ENCODE measurements at places on chromosomes 3 and 15.

GRCh38 chr3:13507570-13508339, 27.6 kb downstream of the HDAC11 start:
- no peak for DNase-seq

DNA sequence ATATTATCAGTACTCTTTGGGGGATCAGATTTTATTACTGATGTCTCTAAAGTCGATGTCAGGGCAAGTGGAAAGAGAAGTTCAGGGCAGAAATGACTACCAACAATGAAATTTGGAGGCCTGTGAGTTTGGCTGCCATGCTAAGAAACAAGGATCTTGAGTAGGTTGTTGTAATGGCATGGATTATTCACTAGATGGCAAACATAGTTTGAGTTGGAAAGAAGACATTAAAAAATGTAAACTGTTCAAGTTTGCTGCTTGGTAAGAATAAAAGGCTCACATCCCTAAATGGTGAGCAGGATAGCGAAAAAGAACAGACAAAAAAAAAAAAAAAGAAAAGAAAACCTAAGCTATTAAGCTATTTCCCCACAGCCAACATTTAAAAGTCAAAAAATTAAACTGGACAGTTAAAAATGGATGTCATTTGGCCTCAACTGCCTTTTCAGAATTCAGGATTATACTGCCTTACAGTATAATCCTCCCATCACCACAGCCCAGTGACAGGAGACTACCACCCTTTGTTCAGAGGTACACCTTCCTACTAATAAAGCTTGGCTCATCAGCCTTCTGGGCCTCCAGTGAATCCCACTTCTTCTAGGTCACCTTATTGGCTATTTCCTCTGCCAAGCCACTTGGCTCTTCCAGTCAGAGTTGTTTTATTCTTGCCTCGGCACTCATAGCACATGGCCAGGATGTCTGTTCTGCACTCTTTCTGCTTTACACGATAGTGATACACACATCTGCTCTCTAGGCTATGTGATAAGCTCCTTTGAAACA, 163.7 kb downstream of the PLD1 start:
- peak; percentile 61 for DNase-seq

DNA sequence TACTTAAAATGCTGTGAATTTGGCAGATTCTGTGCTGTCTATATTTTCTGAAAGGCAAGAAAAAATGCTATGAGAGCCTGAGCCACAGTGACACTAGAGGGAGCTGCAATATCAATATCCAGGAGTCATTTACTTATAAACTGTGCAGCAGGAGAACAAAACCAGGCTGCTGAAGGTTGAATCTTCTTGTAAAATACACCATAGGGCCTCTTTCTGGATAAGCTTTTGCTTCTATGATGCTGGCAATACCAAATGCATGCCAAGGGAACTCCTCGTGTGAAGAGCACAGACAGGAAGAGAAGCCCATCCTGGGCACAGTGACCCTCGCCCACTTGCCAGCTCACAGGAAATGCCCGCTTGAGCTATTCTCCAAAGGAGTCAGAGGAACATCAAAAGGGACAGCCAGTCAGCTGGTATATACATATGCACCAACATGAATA, 48.0 kb upstream of the TSPAN3 start:
- peak; percentile 82 for DNase-seq

DNA sequence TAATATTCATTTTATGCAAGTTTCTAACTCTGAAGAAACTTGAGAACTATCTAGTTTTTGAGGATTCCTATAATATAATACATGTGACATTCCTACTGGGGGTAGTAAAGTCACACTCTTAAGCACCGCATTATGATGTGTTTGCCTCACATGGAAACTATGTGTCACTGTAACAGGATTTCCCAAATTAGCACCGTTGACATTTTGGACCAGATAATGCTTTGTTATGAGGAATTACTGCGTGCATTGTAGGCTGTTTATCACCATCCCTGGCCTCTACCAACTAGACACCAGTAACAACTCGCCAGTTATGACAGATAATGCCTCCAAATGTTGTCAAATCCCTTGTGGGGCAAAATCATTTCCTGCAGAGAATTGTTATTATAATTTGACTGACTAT, 267.8 kb downstream of the RAP2B start:
- peak; percentile 55 for DNase-seq

DNA sequence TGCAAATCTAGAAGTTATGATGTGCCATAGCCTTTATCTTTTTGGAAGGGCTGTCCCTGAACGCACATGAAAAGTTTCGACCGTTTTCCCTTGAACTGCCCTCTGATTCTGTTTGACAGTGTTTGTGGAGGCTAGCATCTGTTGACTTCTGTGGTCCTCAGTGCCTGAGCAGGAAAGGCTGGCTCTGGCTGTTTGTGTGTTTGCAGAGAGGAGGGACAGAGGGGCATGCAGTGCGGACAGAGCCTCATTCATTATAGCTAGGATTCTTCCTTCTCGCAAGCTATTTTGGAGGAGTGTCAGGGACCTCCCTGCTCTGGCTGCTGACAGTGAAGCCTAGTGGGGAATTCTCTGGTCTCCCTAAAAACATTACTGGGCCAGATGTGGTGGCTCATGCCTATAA, 64.5 kb downstream of the CDAN1 start:
- DNase-seq = no peak

Measured in A673 (cell line).